Activated CD4-positive, alpha-beta T cell treated with anti-CD3 and anti-CD28 coated beads, Interleukin-2, amount 10 ng/mL, durations not matched to agents 24 days and 14 days (primary cell): ENCODE measurements at places on chromosomes 5 and 9. TPM values are rescaled to one million over a fixed set of nuclear protein-coding genes. Genes with fewer than 3 reads are reported as not detected.

DNA sequence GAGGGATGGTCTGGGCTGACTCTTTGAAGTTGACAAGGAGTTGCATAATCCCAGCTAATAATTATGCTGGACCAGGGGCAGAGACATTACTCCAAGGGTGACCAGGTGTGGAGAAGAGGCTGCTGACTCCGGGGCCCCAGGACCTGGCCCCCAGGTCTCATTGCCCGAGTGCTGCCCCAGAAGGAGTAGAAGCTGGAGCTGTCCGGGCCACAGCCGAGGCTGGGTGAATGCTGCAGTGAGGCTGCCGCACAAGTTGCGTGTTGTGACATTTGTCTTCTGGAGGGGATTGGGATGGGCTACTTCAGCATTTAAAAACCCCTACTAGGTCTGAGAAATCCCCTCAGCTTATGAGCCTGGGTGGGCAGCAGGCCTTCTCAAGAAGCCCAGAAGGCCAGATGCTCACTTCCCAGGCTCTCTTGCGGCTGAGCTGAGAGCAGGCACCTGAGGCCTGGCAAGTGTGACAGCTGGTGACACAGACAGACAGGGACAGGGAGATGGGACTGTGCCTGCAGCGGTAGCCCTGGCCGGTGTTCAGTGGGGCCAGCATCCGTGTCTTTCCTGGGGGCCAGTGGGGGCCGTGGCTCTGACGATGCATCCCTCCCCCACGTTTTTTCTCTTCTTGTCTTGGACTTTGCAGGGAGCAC is 122.8 kb downstream of the KCNIP1 start:
- DNase-seq: no peak

The PCAT7 gene
- not detected in 2 replicates for total RNA-seq

DNA sequence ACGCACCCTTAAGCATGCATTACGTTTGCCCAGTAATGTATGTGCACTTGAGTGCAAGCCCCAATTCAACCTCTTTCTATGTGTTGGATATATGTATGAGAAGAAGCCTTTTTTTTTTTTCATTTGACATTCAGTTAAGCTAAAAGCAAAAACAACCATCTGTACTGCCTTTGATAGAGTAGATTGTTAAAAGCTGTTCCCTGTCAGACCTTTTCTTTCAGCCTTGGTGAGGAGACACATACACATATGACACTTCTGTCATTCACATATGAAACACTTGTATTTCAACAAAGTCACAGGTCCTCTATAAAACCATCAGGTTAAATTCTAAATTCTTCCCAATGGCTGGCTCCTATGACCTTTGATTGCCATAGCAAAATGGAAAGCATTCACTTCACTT is 40.2 kb upstream of the STARD4 start:
- no peak for DNase-seq

DNA sequence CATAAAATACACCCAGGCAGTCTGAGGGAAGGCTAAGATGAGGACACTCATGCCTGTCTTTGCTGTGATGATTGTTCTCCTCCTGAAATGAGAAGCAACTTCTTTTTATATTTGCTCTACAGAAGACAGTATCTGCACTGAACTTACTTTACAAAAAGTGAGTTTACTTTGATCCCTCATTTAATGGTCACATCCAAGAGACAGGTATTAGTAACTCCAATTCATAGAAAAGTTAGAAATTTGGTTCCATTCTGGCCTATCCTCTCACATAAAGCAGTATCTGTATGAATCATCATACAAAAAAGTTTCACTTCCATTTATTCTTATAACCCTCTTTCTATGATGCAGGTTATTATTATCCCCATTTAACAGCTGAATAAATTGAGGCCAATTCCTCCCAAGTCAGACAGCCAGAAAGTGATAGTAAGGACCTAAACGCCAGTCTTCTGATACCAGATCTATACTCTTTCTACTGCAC is 15.2 kb downstream of the TSTD2 start:
- no peak for DNase-seq

DNA sequence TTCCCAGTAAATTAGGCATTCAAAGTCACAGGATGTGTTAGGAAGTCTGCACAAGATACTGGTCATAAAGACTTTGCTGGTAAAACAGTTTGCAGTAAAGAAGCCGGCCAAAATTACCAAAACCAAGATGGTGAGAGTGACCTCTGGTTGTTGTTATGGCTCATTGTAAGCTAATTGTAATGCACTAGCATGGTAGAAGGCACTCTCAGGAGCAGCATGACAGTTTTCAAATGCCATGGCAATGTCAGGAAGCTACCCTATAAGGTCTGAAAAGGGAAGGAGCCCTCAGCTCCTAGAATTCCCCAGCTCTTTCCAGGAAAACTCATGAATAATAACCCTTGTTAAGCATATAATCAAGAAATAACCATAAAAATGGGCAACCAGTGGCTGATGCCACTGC is 64.3 kb upstream of the TNC start:
- no peak for DNase-seq

- DNase-seq: no peak
Measured at GRCh38 chr9:105218673-105219072, 25.8 kb upstream of the SLC44A1 start.

The SPATA31D4 gene
- not detected in 2 replicates for total RNA-seq

DNA sequence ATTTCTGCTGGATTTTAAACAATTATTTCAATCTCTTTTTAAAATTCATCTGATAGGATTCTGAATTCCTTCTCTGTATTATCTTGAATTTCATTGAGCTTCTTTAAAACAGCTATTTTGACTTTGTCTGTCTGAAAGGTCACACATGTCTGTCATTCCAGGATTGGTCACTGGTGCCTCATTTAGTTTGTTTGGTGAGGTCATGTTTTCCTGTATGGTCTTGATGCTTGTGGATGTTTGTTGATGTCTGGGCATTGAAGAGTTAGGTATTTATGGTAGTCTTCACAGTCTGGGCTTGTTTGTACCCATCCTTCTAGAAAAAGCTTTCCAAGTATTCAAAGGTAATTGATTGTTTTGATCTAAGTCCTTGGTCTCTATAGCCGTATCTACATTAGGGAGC is 39.1 kb downstream of the DENND4C start:
- DNase-seq: no peak

DNA sequence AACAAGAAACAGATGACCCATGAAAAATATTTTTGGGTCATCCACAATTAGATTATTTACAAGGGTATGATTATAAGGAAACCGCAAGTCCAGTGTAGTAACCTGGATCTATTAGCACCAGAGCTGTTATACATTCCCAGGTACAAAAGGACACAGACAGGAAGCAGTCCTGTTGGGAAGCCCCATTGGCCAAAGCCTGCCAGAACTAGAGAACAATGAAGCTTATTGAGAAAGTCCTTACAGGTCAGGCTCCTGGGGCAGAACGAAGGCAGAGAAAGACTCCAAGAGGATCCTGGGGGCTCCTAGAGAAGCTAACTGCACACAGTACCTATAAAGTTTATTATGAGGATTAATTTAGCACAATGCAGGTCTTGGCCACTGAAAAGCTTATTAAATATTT is 169.9 kb downstream of the PARP8 start:
- DNase-seq: no peak

GRCh38 chr5:50744776-50745175 is 78.3 kb downstream of the PARP8 start:
- DNase-seq: no peak

The LVRN gene
- total RNA-seq: not detected in 2 replicates

DNA sequence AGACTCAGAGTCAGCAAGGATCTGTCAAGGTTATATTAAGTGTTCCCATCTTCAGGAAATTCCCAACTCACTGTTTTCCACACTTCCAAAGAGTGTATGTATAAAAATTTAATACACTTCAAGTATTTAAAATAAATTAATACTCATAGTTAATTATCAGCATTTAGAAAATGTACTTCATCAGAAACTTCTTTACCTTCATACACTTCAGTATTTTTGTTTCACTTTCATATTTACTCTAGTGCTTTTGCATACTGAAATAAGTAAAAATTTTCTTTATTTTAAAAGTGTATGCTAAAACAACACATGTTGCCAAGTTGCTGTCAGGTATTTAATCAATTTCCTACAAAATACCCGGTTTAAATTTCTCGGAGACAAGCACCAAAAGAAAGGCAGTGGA is 16.5 kb downstream of the RICTOR start:
- DNase-seq: no peak

The MELK gene
- total RNA-seq: 54.2 and 57.0 TPM in 2 replicates

The CNTLN gene
- 1.6 and 2.3 TPM in 2 replicates for total RNA-seq

GRCh38 chr5:3654515-3654914 is 58.9 kb downstream of the IRX1 start:
- no peak for DNase-seq

DNA sequence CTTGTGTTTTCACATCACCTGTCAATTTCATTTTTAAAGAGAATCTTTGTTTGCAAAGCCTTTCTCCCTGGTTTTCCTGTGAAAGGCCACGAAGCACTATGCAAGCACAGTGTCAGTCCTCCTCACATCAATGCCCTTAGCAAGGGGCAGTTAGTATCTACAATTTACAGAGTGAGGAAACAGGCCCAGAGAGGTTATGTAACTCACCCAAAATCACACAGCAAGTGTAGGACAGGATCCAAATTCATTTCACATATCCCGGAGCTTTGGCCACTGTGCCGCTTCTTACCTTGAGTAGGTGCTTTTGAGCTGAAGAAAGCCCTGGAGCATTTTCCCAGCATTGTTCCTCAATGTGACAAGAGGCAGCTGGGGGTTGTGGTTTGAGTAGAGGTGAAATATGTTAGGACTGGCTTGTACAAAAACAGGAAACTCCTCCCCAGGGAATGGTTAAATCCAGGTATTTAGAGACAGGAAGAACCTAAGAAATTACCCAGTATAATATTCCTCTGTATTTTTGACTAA is 283.8 kb downstream of the NTRK2 start:
- DNase-seq: no peak
